Brain microvascular endothelial cell (primary cell): ENCODE measurements at places on chromosomes 3 and 15.
A peak's percentile ranks its signal among the peaks of the same experiment; 100 is the strongest.

GRCh38 chr3:53544357-53544756 lies 49.9 kb downstream of the CACNA1D start:
- DNase-seq = no peak

DNA sequence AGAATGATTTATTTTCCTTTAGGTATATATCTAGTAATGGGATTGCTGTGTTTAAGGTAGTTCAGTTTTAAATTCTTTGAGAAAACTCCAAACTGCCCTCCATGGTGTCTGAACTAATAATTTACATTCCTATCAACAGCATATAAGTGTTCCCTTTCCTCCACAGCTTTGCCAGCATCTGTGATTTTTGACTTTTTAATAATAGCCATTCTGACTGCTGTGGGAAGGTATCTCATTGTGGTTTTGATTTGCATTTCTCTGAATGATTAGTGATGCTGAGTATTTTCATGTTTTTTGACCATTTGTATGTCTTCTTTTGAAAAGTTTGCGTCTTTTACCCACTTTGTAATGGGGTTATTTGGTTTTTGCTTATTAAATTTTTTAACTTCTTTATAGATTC lies 571.6 kb upstream of the CCDC54 start:
- no peak for DNase-seq

- no peak for DNase-seq
Observed at GRCh38 chr3:194205675-194206133, 69.8 kb downstream of the HES1 start.

- DNase-seq = no peak
Observed at GRCh38 chr3:170204023-170204472, 18.2 kb upstream of the PRKCI start.

GRCh38 chr3:21356402-21356801 lies 394.6 kb downstream of the ZNF385D start:
- peak; percentile 38 for DNase-seq

DNA sequence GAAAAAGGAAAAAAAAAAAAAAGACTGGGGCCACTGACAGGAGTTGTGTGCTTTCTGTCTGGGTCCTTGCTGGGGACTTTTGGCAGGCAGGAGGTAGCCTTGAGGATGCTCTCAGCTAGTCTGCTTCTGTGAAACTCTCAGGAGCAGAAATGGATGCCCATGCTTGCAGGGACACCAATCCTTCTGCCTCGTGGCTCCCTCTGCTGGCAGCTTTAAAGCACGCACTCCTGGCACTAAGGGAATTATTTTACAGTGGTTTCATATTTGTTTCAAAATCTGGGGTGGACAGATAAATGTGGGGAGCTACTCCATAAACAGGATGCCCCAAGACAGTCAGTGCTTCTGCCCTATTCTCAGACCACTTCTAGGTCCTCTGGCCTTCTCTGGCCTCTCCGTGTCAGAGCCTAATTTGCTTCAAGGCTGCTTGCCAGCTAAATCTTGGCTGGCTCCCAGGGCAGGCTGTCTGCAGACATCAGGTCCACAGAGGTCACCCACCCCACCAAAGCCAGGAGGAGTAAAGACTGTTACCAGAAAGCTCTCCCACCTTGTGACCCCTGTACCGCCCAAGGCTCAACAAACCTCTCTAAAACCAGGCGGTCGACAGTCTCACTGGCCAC lies 17.1 kb downstream of the TRAIP start:
- DNase-seq = peak; percentile 66

- peak; percentile 37 for DNase-seq
Observed at GRCh38 chr15:89820666-89821611, 6.3 kb upstream of the ANPEP start.

DNA sequence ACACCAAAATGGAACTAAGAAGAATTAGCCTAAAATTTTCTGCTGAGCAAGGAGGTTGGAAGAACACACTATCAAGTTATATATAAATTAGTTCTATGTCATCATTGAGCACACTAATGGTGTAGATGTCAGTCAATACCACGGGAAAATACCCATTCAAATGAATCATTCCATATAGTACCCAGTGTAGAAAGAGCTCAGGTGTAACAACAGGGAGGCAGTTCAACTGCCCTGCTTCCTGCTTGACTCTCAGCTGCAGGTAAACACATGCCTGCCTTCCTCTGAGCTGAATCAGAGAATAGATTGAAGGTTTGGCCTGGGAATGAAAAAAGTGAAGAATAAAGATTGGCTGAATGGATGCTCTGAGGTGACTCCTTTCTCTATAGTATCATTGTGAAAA lies 1088.0 kb downstream of the AGBL1 start:
- no peak for DNase-seq

- peak; percentile 33 for DNase-seq
Observed at GRCh38 chr3:195147649-195148080, 123.3 kb downstream of the XXYLT1 start.

- no peak for DNase-seq
Observed at GRCh38 chr3:171533702-171534101, 73.5 kb upstream of the TNIK start.

DNA sequence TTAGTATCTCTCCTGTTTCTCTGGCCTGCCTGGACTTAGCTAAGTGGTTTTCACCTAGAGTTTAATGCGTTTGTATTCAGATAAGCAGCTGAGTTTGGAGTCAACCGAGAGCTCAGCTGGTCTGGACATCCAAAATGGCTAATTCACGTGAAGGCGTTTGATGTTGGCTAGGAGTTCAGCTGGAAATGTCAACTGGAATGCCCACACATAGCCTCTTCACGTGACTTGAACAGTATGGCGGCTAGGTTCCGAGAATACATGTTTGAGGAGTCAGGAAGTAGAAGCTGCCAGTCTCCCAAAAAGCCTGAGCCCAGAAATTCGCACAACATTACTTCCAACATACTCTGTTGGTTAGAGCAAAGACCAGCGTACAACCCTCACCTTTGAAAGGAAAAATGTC lies 2.2 kb downstream of the USP8 start:
- no peak for DNase-seq

DNA sequence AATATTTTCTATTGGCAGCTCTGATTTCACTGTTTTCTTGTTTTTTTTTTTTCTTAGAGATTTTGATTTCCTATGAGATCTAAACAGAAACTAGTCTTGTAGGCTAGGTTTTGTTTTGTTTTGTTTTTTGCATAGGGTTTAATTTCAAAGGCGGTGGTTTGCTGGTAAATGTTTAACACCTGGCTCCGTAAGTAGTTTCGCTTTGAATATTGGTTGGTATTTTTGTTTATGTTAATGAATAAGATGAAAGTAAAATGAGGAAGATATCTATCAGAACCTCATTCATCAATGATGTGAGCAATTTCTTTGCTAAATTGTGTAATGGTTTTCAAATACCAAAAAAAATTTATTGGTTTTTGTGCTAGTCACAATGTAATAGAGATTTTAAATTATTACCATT lies 39.7 kb upstream of the TM4SF1 start:
- DNase-seq = no peak

GRCh38 chr15:48555241-48555881 lies 90.1 kb downstream of the FBN1 start:
- peak; percentile 96 for DNase-seq
